ENCODE measurements at places on chromosomes 1 and 21. TPM values are rescaled to one million over a fixed set of nuclear protein-coding genes. Genes with fewer than 3 reads are reported as not detected.

DNA sequence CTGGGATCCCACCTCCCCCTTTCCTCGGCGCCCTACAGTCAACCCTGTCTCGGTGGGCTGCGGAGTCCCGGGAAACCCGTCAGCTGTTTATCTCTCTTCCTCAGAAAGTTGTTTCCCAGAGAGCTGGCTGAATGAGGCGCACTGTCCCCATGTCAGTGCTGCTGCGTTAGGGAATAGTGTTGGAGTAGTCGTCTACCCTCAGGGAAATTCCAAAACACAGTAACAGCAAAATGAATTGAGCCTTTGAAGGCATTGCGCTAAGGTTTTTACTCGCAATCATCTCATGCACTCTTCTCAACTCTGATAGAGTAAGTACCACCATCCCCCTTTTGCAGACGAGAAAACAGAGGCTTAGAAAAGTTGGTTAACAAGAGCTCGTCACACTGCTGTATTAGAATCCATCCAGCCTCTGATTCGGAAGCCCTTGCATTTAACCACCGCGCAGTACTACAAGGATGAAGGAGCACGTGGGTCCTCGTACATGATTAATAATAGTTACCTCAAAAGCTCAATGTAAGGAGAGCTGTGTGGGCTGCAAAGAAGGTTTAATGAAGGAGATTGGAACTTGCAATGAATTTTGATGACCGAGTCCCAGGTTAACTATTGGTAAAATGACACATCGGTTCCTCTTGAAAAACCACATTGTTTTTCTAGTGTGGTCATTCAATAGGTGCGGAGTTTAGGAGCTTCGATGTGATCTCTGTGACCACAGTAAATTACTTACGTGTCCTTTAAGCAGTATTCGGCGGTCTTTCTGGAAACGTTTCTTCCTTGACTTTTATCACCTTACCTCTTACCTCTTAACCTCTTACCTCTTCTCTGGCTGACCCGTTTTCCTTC lies 788 bp upstream of the EDEM3 start:
- no peak for DNase-seq

DNA sequence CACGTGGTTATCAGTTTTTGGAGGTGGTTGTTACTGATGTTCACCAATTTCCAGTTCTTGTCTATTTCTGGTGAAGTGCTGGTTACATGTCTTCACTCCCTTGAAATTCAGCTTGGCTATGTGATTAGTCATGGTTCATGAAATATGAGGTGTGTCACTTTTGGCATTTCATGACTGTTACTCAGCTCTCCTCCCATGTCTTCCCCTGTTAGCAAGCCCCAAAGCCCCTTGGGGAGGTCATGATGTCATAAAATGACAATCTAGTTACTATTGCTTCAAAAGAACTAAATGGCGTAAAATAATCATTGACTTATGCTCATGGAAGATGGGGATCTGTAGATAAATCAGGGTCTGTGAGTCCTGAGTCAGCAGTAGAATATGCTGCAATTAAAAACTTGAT lies 425.1 kb downstream of the SETD4 start:
- no peak for DNase-seq

DNA sequence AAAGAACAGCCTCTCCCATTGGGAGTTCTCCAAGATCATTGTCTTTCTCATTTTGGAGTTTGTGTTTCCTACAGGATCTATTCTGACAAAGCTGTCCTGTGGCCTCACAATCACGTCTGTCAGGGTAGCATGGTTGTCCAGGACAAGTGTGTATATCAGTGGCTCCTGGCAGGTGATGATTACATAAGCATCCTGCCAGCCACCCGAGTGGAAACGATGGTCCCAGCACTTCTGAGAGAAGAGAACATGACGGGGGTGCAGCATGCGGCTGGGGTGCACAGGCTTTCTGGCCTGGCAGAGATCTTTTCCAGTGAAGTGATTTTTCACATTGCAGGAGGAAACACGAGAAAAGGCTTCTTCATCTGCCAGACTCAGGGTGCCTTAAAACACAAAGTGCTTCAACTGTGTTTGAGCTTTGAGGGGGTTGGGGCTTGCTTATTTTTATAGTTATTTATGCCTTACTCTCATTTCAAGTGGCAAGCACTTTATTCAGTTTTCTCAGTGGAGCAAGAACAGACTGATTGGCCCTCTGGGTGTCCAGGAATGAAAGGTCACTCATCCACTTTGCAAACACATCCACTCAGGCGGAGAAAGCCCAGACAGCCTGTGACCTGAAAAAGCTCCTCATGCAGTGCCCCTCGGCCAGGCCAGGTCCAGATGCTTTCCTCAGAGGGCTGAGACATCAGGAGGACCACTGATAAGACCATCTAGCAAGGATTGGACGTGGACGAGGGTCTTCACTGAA lies 186.0 kb downstream of the DUSP10 start:
- DNase-seq: no peak

GRCh38 chr1:229252228-229252984 lies 18.5 kb upstream of the RAB4A start:
- no peak for DNase-seq

DNA sequence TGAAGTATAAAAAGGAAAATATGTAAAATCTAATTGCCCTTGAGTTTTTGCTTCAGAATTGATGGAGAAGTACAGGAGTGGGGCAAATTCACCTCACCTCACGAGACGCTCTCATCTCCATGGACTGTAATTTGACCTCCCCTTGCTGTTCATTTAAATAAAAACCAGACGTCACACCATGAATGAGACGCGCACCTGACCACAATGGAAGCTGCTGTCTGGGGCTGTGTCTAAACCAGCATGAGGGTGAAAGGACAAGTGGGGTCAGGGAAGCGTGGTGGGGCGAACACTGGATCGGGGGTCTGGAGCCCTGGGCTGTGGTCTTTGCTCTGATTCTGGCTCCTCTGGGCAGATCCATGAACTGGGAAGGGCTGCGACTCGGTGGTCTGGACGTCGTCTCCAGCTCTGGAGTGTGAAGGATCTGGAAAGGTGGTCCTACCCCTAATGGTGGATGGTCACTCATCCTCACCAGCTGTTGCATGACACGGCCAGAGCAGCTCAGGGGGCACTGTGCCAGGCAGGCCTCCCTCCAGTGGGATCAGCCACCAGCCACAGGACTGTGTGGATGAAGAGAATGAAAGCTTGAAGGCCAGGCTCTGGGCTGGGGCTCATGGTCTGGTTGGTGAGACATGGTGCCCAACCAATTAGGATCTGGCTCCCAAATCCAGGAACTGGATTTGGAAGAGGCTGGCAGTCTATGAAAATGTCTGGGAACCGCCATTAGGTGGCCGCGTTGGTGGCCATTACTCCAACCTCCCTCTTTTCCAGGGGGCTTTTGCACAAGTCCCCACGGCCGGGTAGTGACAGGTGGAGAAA lies 728.6 kb downstream of the PTPRU start:
- no peak for DNase-seq

GRCh38 chr21:15064576-15065391 lies at the start of gene NRIP1:
Gene NRIP1 (minus strand): TSS chr21:15065000. CDS start chr21:14968192, 96,808 bp downstream.
- DNase-seq: peak; percentile 94

DNA sequence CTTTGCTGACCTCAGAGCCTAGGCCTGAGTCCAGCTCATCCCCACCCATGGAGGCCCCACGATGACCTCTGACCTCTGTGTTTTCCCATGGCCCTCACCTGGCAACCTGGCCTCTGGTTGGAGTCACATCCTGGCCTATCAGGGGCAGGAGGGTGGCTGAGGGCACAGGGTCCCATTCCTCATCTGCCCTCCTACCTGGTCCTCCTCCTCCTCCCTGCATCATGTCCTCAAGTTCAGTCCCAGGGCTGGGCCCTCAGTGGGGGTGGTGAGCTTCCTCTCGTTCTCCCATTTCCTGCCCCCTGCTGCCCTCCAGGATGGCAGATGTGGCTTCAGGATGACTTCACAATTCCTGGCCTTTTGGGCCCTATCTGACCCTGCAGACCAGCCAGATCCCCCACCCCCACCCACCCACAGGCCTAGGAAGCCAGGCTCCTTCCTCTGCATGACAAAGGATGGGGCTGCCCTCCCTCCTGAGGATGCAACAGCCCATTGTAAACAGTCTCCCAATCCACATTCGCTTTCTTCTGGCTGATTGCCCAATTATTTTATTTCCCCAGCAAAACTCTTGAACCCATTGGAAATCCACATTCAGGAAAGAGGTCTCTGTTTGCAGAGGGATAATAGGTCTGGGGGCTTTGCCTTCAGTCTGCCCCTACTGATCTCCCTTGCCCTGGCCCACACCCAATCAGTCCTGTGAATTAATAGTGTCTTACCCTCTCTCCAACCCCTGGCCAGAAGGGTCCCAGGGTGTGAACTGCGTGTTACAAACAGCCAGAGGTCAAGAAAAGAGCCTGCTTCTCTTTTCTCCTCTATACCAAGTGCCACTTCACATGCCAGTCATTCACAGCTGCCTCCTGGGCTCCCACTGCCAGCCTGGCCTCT lies 10.3 kb upstream of the LEFTY1 start:
- no peak for DNase-seq

GRCh38 chr1:78047106-78047505 lies 1.3 kb downstream of the GIPC2 start:
- no peak for DNase-seq

DNA sequence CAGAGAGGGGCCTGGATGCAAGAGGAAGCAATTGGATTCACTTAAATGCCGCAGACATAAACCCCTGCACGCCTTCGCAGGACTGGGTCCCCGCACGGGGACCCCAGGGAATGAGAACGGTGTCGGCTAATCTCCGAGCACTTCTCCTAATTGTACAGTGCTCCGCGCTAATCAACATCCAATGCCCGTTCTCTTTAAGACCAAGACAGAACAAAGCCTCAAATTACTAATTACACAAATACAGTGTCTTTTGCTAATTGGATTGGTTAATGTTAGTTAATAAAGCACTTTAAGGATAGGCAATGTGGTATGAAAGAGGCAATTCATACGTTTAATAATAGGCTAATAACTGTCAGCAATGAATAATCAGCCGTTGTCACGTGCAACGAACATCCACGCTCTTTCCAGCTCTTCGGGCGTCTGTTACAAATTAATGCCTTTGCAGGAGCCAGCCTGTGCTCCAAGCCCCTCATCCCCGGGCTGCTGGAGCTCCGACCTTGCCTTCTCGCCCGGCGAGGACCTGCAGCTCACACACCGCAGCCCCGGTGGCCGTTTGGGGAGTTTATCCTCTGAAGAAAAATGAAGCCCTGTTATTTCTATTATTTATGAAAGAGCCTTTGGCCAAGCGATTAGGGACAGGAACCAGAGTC lies 157.8 kb downstream of the PRDM16 start:
- no peak for DNase-seq

- DNase-seq: no peak
Observed at GRCh38 chr1:230495891-230496385, 69.8 kb upstream of the PGBD5 start.

DNA sequence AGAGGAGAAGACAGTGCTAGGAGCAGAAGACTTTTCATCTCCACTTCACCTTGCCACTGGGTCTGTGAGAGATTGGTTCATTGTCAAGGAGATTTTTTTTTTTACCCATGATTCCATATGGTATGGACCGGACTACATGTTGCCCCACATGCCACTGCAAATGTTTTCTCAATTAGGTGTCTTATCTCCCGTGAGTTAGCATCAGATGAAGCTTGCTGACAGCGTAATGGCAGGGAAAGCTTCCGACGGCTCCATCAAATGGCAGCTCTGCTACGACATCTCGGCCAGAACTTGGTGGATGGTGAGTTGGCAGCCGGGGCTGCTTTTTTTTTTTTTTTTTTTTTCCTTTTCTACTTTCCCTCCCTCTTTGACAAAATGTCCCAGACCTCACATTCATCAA lies 217.2 kb upstream of the NFIA start:
- DNase-seq: no peak

- DNase-seq: no peak
Observed at GRCh38 chr1:42691157-42691498, 8.9 kb downstream of the YBX1 start.

DNA sequence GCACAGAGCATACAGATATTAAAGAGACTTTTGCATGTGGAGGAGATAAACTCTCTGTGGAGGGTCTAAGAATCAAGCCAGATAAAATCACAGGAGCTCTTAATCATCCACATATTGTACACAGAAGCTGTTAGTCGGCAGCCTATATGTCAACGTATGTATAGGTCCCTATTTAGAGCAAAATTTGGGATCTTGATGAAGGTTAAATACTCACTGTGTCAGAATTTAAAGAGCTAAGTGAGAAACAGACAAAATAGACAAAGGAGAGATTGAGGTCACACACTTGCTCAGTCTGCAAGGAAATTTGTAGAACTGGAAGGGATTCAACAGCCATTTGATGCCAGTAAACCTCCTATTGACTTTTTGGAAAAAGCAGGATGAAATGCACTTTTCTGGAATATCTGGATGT lies 4.1 kb upstream of the IRF2BP2 start:
- no peak for DNase-seq

DNA sequence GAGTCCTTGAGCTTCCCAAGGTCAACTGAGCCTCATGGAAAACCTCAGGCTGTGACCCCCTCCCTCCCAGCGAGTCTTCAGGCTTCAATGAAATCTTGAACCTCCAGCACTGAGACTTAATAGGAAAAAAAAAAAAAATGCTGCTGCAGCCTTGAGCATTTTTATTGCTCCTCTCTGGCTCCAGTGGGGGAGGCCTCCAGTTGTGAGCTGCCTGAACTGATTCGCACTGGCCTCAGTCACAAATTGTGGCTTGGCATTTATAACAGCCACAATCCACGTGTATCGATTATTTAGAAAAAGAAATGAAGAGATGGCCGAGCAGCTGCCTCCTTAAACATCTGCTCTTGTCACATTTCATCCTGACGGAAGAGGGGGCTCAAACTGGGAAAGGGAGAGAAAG lies 173.0 kb downstream of the PRDM2 start:
- DNase-seq: no peak

- DNase-seq: no peak
Observed at GRCh38 chr21:15240848-15241247, 176.0 kb upstream of the NRIP1 start.

DNA sequence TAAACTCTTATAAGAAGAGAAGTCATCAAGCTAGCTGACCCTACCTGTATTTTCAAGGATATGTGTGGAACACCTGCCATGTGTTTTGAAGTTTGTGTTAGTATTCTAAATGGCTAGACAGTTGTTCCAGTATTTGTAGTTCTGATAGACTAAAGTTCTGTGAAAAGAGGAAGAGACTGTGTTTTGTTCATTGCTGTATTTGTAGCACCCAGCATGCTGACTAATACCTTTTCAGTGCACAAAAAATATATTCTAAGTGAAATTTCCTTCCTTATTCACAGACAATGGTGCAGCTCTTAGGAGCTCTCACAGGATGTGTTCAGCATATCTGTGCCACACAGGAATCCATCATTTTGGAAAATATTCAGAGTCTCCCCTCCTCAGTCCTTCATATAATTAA lies 8.2 kb upstream of the METTL18 start:
- no peak for DNase-seq

Gene NPHS2
- not detected for total RNA-seq

Gene AK2
- total RNA-seq: 86.1 TPM

Gene SLAMF7
- total RNA-seq: not detected

Gene CD1C
- total RNA-seq: not detected

Gene MPL
- not detected for total RNA-seq

Gene HSPG2
- 488 TPM for total RNA-seq

Gene C1orf226
- 6.4 TPM for total RNA-seq

Gene OLFML3
- 33.1 TPM for total RNA-seq

Gene GABRD
- total RNA-seq: not detected

Gene ALX3
- not detected for total RNA-seq

Gene KCND3
- total RNA-seq: 0.77 TPM

Gene OR2M3
- not detected for total RNA-seq

Gene UTP25
- 5.5 TPM for total RNA-seq

Gene MX2
- not detected for total RNA-seq

Data from chondrocyte (in vitro differentiated cells).